ENCODE measurements at places on chromosomes 6 and 20. TPM values are rescaled to one million over a fixed set of nuclear protein-coding genes. Genes with fewer than 3 reads are reported as not detected.
A peak's percentile ranks its signal among the peaks of the same experiment; 100 is the strongest.

LRRC73 gene
- total RNA-seq, result not detected

JPH2 gene
- total RNA-seq, result 1.2 TPM

ADGRB3 gene
- 2.0 TPM for total RNA-seq

EDN3 gene
- total RNA-seq, result 73.5 TPM

DXO gene
- total RNA-seq, result 28.7 TPM

GRCh38 chr6:138997136-138997535, 9.1 kb upstream of the REPS1 start:
- DNase-seq, result no peak
- no peaks in the 10 kb centered on the region for H3K27me3 ChIP-seq
- no peaks in the 10 kb centered on the region for H3K36me3 ChIP-seq
- H3K27ac ChIP-seq, result no peak overlapping the region
- H3K4me3 ChIP-seq, result no peak overlapping the region

DNA sequence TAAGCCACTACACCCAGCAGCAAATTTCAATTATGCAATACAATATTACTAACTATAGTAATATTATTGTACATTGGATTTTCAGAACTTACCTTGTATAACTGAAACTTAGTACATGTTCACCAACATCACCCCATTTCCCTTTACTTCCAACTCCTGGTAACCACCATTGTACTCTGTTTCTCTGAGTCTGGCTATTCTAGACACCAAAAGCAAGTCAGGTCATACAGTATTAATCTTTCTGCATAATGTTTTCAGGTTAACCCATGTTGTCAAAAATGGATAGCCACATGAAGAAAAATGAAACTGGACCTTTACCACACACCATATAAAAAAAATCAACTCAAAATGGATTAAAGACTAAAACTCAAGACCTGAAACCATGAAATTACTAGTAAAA, 558.2 kb downstream of the MMUT start:
- H3K27me3 ChIP-seq, result no peaks in the 10 kb centered on the region
- H3K4me1 ChIP-seq, result no peaks in the 10 kb centered on the region
- DNase-seq, result no peak
- no peak overlapping the region for H3K4me3 ChIP-seq
- no peaks in the 10 kb centered on the region for H3K36me3 ChIP-seq
- no peak overlapping the region for H3K27ac ChIP-seq

DNA sequence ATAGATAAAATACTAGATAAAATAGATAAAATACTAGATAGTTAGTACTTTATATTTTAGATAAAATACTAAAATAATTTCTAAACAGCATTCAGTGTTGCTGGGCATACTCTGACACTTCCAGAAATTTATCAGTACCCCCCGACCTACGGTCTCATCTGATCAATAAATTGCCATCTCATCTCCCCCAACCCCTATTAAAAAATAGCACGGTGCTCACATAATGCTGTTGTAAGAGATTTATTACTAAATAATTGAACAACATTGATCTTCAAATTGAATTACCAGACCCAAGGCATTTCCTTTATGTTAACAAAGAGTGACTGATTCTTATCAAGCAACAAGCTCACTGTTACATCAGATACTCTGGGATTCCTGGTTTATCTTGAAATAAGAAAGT, 300.9 kb downstream of the CBLN4 start:
- no peak overlapping the region for H3K4me3 ChIP-seq
- no peak for DNase-seq
- H3K36me3 ChIP-seq, result no peaks in the 10 kb centered on the region
- H3K27ac ChIP-seq, result no peak overlapping the region
- H3K27me3 ChIP-seq, result no peaks in the 10 kb centered on the region
- no peaks in the 10 kb centered on the region for H3K4me1 ChIP-seq

DNA sequence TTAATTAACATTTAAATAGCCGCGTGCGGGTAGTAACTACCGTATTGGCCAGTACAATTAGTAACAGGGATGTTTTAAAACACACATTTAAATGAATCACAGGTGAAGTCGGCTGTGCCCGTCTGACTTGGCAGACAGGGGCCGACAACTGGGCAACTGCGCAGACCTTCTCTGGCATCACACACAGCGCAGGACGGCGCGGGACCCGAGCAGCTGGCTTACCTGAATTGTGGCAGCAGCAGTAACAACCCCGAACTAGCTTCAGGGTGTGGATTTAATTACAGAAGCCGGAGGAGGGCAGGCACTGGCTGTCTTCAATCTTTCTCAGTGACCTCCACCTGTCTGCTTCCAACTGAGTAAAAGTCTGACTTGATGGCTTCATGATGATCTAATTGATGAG, 91.7 kb downstream of the DACT2 start:
- DNase-seq, result peak; percentile 40
- H3K4me3 ChIP-seq, result no peak overlapping the region
- no peak overlapping the region for H3K27ac ChIP-seq

DNA sequence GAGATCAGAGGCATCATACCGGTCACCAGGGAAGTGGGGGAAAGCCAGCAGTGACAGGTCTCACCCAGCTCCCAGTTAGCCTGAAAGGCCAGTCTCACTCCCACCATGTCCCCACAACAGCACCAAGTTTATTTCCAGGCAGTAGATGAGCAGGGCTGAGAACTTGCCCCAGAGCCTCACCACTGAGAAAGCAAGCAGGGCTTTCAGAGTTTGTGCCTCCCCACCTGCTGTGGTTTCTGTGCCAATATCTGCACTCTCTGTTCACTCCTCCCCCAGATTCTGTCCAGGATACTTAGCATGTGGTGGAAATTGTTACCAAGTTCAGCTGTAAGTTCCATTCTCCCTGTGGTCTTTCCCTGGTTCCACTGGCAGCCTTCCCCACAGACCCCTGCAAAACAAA, 255.0 kb upstream of the HTR1E start:
- H3K36me3 ChIP-seq, result no peaks in the 10 kb centered on the region
- no peaks in the 10 kb centered on the region for H3K4me1 ChIP-seq
- H3K27ac ChIP-seq, result no peak overlapping the region
- no peak for DNase-seq
- H3K27me3 ChIP-seq, result no peaks in the 10 kb centered on the region

DNA sequence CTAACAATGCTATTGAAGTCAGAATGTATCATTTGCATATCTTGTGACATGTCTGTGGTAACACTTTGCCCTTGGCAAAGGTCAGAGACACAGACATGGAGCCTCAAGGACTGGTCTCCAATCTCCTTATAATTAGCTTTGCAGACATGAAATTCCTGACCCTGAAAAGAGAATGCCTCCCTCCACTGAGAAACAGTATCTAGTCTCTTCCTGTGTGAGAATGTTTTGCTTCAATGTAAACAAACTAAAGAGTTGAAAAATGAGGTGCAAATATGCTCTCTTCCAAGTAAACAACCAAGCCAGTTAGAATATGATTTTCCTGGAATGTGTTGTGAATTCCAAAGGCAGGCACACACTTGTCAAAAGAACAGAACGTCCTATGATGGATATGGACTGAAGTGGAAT, 407.1 kb upstream of the MARCKS start:
- no peaks in the 10 kb centered on the region for H3K36me3 ChIP-seq
- H3K4me3 ChIP-seq, result no peak overlapping the region
- no peak overlapping the region for H3K27ac ChIP-seq
- no peaks in the 10 kb centered on the region for H3K4me1 ChIP-seq

GRCh38 chr6:13461805-13462204, 25.6 kb downstream of the GFOD1 start:
- no peaks in the 10 kb centered on the region for H3K4me1 ChIP-seq
- DNase-seq, result no peak
- H3K36me3 ChIP-seq, result no peaks in the 10 kb centered on the region
- H3K27me3 ChIP-seq, result no peaks in the 10 kb centered on the region
- H3K27ac ChIP-seq, result no peak overlapping the region

DNA sequence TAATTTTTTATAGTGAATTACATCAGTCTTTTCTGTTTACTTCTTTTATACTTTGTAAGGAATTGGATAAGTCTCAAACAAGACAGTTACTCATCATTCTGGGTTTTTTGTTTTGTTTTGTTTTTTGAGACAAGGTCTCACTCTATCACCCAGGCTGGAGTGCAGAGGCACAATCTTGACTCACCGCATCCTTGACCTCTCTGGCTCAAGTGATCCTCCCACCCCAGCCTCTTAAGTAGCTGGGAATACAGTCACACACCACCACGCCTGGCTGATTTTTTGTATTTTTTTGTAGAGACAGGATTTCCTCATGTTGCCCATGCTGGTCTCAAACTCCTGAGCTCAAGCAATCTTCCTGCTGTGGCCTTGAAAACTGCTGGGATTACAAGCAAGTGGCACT, 524.3 kb downstream of the EYS start:
- no peak for DNase-seq
- no peaks in the 10 kb centered on the region for H3K27me3 ChIP-seq
- no peak overlapping the region for H3K27ac ChIP-seq
- H3K36me3 ChIP-seq, result no peaks in the 10 kb centered on the region
- H3K4me3 ChIP-seq, result no peak overlapping the region

GRCh38 chr6:32529697-32530430, at the start of gene HLA-DRB5:
Gene HLA-DRB5 (minus strand): TSS chr6:32530287. CDS start chr6:32530224, 63 bp downstream.
- no peak within 1 kb of the TSS for H3K27ac ChIP-seq
- no peaks in the 10 kb centered on the region for H3K36me3 ChIP-seq
- DNase-seq, result peak; percentile 51
- H3K4me3 ChIP-seq, result no peak within 1 kb of the TSS
- H3K27me3 ChIP-seq, result no peaks in the 10 kb centered on the region
- H3K4me1 ChIP-seq, result no peaks in the 10 kb centered on the region
